ENCODE measurements at places on chromosomes 4 and X.

DNA sequence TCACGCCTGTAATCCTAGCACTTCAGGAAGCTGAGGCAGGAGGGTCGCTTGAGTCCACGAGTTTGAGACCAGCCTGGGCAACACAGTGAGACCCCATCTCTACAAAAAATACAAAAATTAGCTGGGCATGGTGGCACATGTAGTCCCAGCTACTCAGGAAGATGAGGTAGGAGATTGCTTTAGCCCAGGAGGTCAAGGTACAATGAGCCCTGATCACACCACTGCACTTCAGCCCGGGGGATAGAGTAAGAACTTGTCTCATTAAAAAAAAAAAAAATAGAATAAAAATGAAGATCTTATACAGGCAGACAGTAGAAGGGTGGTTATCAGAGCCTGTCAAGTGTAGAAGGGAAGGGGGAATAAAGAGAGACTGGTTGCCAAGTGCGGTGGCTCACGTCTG, 116.9 kb downstream of the PDS5A start:
- DNase-seq: no peak

DNA sequence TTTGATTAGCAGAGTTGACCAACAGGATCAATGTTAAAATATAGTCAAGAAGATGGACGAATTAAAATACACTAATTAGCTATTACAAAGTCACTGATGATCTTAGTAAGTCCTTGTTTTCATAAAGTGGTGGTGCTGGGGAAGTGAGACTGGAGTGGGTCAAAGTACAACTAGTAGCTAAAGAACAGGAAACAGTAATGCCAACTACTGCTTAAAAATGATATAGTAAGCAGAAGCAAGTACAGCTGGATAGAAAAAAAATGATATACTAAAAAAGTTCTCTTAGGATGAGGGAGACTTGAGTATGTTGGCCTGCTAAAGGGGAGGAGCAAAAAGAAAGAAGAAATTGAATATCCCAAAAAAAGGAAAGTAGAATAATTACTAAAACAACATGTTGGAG, 580.8 kb upstream of the FTHL17 start:
- no peak for DNase-seq

DNA sequence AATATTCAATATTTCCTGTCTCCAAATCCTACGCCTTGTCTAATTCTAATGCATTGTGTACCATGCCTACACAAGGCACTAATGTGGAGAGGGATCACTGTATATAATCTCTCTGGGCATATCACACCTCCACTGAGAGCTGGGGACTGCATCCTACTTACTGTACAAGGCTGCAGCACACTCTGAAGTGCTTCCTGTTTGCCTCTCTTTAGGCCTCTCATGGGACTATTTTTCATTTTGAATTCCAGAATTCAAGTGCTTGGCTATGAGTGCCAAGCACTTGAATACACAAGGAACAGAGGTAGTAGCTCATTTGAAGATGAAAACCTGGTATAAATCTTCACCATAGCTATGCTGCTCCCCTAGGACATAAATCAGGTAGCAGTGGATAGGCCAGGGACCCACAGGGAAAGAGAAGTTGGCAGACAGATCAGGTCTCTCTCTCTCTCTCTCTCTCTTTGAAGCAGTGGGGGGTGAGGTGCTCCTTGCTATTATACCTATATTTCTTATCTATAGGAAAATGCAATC, 229.7 kb upstream of the MBNL3 start:
- no peak for DNase-seq

DNA sequence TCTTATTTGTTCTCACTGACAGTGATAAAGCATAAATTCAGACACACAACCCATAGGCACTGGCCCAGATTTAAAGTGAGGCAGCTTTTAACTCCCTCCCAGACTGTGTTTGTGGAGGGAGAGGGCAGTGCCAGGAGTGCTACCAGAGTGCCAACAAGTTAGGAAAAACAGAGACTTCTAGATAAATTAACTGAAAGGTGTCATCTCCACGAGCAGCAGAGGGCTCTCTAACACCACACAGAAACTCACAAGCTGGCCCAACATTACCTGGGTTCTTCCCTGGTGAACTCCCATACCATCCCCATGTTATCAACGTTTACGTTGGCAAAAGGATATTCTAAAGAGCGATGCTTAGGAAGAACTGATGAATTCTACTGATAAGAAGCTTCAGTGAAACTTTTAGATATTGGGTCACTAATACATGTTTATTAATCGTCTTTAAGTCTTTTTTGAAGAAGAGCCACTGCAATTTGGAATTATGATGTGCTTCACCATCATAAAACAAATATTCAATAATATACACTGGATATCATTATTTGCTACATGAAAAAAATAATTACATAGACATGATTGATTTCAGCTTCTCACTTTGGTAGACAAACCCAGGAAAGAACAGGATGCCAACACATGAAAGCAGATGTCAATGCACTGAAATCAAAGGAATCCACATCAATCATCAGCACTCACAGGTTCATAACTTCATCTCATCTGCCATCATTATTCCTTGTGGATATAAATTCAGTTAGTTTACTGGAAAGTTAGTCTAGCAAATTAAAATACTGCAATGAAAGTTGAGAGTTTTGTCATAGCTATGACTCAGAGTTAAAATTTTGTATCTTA, 121.2 kb upstream of the NAP1L5 start:
- peak; percentile 43 for DNase-seq

DNA sequence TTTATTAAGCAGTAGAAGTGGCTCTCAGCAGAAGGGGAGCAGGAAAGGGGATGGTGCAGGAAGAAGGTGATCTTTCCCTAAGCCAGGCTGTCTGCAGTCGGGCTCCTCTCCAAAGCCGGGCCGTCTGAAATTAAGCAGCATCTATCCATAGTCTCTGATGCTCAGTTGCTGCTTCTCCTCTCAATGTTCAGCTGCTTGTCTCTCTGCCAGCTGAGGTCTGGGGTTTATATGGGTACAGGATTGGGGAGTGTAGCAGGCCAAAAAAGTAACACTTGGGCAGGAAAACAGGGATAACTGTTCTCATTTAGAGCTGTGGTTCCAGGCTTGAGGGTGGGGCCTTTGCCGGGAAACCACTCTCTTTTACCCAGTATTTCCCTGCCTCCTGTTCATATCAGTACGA, 39.2 kb upstream of the CCKAR start:
- no peak for DNase-seq

DNA sequence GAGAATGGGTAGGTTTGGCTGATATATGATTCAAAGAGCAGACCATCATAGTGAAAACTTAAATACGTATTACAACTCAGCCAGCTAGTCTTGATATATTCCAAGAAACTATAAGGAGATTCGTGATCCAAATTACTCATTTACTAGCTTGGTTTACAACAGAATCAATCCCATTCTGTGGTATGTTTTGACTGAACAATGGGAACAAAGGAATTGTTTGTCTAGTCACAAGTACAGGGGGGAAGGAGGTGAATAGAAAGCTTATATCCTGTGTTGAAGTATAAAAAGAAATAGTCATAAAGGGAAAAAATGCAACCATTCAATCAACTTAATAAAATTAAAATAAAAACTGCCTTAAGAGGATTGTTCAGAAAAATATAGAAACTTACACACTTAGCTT, 17.0 kb downstream of the C4orf54 start:
- no peak for DNase-seq

DNA sequence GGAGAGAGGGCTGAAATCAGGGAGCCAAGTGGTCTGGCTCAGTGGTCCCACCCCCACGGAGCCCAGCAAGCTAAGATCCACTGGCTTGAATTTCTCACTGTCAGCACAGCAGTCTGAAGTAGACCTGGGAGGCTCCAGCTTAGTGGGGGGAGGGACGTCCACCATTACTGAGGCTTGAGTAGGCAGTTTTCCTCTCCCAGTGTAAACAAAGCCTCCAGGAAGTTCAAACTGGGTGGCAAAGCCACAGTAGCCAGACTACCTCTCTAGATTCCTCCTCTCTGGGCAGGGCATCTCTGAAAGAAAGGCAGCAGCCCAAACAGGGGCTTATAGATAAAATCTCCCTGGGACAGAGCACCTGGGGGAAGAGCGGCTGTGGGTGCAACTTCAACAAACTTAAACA, 88.1 kb downstream of the NPFFR2 start:
- DNase-seq: no peak

DNA sequence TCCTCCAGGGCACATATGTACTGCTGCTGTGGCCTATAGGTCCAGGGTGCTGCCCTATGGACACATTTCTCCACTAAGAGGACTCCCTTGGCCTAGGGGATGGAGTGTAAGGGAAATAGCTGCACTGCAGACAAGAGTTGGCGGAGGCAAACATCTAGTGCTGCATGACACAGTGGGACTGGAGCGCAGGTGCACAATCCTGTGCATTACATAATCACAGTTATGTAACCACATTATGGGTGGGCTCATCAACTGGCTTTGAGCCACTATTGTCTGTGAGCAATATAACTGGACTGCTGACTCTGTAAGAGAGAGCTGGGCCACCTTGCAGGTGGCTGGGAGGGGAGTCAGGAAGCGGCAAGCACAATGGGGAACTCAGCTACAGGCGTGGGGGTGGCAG, 3.2 kb upstream of the TIGD2 start:
- no peak for DNase-seq

DNA sequence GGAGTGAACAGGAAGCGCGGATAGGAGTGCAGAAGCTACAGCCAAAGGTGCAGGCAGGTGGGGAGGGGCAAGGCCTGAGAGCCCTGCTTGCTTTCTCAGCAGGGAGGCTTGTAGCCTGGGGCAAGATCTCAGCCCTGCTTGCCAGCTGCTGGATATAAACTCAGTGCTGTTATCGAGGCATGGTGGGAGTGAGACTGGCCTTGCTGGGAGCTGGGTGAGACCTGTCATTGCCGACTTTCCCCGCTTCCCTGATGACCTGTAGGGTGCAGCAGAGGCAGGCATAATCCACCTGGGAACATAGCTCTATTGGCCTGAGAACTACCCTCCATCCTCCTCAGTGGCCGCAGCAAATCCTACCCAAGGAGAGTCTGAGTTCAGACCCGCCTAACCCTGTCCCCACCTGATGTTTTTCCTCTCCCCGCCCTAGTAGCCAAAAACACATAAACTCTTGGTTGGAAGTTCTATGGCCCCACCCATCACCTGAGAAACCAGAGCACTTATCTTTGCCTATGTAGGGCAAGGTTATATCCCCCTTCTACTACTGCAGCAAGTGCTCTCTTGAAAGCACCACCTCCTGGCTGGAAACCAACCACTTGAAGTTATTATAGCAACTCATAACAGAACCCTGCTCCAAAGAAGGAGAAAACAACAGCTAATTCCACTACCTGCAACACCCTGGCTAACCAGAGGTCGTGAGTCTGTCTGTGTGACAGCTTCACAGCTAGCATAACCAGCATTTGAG, 80.7 kb downstream of the FHIP1A start:
- no peak for DNase-seq

- peak; percentile 27 for DNase-seq
Observed at GRCh38 chr4:177810220-177810619, 368.0 kb upstream of the AGA start.

GRCh38 chrX:120625371-120625770, 4.5 kb downstream of the C1GALT1C1 start:
- peak; percentile 20 for DNase-seq

DNA sequence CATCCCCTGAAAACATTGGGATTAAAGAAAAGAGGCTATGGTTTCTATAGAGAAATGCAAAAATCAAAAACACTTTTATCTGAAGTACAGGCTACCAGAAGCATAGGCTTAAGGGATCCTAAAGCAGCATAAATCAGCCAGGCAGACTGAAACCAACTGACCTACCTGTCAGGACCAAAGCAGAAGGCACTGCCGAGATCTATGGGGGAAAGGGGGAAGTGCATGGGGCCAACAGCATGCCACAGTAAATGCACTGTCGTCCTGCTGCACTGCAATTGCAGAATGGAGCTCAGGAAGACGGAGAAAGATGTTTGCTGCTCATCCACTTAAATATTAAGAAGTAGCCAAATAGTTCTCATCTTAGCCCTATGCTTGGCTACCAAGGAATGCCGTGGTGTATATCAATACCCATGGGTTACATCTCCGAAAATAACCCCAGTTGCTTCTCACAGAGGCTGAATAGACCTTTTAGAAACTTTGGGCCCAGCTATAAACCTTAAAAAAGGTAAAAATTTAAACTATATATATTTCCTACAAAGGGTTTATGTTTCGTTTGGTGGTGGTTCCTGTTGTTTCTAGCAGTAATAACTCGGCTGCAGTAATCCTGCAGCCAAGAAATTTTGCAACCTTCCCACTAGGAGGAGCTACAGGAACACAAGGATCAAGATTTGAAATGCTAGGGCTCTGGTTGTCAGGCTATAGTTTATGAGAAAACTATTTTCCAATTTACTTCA, 312.2 kb upstream of the DIAPH2 start:
- peak; percentile 40 for DNase-seq

DNA sequence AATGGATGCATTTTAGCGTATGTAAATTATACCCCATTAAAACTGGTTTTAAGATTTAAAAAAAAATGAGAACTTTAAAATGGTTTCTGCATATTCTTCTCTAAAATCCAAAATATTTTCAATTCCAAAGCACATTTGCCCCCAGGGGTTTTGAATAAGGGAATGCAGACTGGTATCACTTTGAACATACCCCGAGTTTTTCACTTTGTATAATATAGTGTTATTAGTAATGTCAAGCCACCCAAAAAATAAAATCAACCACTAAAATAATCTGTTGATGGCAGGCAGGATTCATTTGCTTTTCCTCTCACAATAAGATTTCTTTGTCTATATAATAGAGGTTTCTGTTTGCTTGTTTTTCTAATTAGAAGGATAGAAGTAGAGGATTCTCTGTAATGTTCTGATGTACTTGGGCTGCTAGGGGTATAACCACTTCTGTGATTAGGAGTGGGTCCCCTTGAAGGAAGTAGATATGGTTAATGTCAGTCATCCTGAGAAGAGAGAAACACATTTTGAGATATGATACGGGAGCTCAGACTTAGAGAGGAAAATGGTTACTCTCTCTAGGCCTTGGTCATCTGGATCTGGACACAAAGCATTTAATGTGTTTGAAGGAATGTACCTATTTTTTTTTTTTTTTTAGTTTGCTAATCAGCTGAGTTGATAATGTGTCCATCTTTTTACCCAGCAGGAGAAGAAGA, 9.3 kb upstream of the LIN54 start:
- DNase-seq: no peak

- DNase-seq: no peak
Observed at GRCh38 chr4:137106287-137106686, 426.0 kb downstream of the PCDH18 start.

GRCh38 chr4:151163855-151164254, 64.4 kb downstream of the RPS3A start:
- no peak for DNase-seq

- DNase-seq: no peak
Observed at GRCh38 chrX:40021647-40022046, 76.1 kb downstream of the BCOR start.

DNA sequence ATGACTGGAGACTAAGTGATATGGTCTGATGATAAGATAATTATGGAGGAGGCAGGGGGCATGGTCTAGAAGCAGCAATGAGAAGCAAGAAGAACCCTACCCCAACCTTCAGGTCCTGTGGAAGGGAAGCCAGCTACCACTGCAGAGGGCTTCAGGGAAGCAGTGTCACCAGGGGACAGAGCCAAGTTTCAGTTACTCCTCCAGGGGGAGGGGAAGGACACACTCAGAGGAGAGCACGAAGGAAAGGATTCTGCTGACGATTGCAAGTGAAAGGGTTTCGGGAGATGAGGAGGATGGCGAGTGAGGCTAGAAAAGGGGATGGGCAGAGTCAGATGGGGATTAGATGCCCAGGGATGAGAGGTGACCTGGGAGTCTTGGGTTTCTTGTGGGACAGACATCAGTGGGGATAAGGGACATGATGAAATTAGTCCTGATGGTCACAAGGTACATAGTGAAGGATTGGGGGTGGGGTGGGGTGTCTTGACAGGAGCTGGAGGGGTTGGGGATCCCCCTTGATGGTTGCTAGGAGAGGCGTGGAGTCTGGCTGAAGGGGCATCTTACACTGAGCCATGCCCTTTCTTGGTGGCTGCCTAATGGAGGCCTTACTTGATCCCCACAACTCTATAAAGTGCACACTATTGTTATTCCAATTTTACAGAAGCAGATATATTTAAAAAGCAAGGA, 45.4 kb downstream of the TIGD4 start:
- DNase-seq: no peak
